Non-pigmented ciliary epithelial cell (primary cell): ENCODE measurements at places on chromosomes 6 and 20.

- DNase-seq, result no peak
Observed at GRCh38 chr6:158718461-158719046, 68.7 kb downstream of the SYTL3 start.

GRCh38 chr6:162854734-162855191, 127.0 kb downstream of the PACRG start:
- DNase-seq, result no peak

- DNase-seq, result no peak
Observed at GRCh38 chr20:50415021-50415515, 95.1 kb upstream of the PTPN1 start.

- DNase-seq, result no peak
Observed at GRCh38 chr6:149917679-149918078, 5.2 kb downstream of the RAET1G start.

GRCh38 chr20:57815405-57815804, 105.6 kb upstream of the PMEPA1 start:
- DNase-seq, result no peak

DNA sequence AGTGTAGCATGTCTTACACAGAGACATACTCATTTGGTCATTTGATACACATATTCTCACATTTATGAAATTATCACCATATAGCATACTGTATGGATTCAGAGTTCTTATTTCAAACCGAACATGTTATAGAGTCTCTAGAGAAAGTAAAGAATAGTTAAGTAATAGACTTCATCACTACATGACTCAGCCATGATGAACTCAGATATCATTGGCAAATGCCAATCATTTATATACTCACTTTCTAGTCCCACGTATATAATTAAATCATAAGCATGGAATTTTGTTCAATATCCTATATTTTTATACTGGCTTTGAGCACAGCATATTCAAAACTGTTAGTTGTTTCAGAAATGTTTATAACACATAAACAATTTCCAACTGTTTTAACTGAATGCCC, 749.9 kb downstream of the HACE1 start:
- no peak for DNase-seq

- DNase-seq, result no peak
Observed at GRCh38 chr20:41654292-41654691, 36.1 kb upstream of the CHD6 start.

DNA sequence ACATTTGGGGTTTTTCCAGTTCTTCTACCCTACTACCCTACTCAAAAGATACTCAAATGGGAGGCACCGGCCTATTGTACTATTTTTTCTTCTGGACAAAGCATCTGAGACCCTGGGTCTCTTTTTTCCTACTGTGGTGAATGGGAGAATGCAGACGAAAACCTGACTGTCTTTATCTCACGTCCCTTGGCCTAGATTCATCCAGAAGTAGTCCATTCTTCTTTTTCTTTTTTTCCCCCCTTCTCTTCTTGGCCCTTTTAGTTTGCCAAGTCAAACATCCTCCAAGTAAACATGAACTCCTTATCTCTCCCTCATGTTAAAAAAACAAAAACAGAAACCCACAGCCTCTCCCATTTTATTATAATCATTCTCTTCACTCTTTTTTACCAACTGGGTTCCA, 8.7 kb upstream of the ILRUN start:
- no peak for DNase-seq

DNA sequence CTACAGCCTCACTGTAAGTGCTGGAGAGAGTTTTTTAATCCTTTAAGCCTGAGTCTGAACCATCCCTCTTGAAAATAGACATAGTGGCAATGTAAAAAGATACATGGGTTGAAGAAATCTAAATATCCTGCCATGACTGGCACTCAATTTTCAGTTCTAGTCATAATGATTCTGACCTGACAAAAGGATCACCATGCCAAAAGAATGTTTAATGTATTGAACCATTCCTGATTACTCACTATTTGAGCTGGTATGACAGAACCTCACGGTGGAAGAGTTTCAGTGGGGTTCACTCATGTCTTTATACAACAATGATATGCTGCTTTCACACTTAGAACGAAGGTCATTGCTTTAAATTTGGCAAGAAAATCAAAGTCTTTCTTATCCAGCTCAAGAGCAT, 93.4 kb downstream of the HIVEP2 start:
- no peak for DNase-seq

DNA sequence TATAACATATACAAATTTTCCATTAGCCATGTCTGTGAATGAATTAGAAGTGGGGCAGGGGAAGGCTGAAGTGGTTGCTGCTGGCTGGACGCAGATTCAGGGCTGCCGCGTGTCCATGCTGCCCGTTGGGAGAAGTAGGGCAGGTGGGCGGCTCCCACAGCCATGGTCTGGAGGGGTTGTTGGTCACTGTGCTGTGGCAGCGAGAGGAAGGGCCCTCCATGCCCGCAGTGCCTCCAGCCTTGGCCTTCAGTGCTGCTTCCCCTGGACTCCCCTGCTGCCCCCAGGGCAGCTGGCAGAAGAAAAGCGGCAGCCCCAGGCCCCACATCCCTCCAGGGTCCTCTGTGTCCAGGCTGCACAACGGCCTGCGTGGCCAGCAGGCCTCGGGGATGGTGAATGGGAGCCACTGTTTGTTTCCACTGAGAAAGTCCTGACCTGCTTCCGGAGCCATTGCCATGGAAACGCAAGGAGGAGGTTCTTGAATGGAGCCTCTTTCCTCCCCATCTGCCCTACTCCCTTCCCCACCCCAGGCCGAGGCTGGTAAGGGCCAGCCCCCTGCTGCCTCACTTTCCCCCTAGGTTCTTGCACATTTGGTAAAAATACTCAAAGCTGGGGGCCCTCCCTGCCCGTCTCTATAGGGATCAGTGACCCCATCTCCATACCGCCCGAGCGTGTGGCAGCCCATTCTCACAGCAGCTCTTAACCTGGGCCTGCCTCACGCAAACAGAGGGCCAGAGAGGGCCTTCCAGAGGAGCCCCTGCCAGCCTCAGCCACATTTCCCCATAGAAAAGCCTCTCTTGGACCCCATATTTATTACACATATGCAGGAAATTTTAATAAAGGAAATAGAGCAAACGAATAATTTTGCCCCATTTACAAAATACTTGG, 113.3 kb downstream of the SASH1 start:
- no peak for DNase-seq

- DNase-seq, result no peak
Observed at GRCh38 chr6:166112580-166112979, 55.1 kb downstream of the TBXT start.

GRCh38 chr6:138882369-138883017, 86.6 kb downstream of the ECT2L start:
- DNase-seq, result no peak

DNA sequence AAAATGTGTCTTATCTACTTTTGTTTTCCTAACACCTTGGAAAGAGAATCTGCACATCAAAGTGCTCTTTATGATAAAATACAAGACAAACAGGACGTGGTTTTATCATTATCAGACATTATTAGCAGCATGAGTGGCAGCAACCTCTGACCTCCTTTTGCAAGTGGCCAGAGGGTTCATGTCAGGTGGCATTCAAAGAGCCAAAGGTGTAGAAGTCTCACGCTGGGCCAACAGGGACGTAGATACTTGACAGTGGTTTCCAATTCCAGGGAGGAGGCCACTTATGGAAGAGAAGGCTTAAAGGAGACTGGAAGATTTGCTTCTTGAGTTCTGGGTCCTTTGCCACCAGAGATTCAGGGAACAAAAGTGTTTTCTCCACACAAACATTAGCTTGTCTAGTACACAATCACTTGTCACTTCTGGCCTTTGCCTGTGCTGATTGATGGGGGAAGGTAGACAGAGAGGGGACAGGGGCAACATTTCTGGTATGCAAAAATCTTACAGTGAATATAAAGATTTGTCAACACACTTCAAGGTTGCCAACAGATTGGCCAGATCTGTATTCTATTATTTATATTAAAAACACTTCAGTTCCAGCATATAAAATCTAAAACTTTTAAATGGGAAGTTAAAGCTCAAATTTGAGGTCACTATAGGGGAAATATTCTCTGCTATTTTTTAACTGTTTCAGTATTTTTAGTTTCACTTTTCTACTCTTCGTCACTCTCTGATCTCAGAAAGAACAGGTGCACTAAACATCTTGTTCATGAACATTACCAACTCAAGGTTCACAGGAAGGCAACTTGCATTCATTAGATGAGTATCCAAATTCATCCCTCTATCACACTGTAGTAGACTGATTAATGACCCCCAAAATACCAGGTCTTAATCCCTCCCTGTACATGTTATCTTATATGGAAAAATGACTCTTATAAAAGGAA, 52.1 kb upstream of the FBXO30 start:
- no peak for DNase-seq

DNA sequence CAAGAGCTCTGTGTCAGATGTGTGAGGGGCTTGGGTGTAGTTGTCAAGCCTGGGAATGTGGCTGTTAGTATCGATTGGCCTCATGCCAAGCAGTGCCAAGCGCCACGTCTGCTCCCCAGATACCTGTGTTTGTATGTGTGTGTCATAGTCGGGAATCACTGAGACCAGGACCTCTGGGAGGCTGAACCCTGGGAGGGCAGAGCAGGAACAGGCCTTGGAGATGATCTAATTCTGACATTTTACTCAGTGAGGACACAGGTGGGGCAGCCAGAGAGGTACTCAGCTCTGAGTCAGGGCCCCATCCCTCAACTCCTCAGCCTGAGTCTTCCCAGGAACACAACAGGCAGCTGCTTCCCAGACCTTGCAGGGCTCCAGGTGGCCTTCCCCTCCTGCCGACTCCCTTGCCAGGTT, 51.2 kb upstream of the FANCE start:
- no peak for DNase-seq

DNA sequence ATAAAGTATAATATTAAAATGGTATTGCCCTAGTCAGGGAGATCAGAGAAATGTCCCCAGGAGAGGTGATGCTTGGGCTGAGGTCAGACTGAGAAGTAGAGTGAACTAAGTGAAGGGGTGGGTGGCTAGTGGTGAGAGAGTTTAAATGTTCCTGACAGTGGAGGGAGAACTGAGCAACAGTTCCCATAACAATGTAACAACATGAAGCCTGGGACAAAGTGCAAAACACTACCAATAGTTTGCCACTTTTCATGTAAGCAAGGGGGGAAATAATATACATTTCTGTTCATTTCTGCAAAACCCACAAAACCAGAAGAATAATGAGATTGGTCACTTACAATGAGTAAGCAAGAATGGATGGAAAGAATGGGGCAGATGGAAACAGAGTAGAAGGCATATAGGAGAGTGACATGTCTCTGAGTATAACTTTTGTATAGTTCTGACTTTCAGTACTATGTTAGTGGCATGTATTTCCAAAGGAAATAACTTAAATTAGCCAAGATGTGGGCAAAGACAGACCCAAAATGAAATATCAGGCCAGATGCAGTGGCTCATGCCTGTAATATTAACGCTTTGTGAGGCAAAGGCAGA, 13.3 kb upstream of the FAXC start:
- DNase-seq, result no peak

- DNase-seq, result no peak
Observed at GRCh38 chr6:90445533-90446108, 141.3 kb downstream of the MAP3K7 start.

- no peak for DNase-seq
Observed at GRCh38 chr20:37590938-37591490, 63.3 kb upstream of the BLCAP start.

- DNase-seq, result no peak
Observed at GRCh38 chr6:43262000-43262779, 18.9 kb downstream of the TTBK1 start.

DNA sequence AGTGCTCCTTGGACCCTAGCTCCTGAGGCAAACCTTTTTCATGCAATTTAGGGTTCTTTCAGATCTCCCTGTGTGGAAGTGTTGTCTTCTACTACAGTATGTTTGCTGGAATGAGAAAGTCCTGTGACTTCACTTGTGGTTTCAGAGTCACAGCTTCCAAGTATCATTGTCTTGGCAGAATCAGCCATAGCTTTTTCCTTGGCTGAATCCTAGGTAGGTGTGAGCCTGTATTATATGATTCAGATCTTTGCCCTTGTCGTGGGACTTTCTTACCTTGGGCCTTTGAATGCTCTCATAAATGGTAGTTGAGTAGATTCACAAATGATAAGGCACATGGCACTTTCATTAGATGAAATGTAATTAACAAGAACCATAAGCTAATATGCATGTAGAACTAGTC, 16.5 kb downstream of the CARMIL1 start:
- DNase-seq, result no peak
